ENCODE measurements at places on chromosomes 16 and 17. TPM values are rescaled to one million over a fixed set of nuclear protein-coding genes. Genes with fewer than 3 reads are reported as not detected.

Gene KCNG4
- total RNA-seq: not detected

Gene VPS35
- 154 TPM for total RNA-seq

Gene NGFR
- 11.7 TPM for total RNA-seq

Gene ENPP7
- total RNA-seq: not detected

Gene MYO15B
- total RNA-seq: 108 TPM

Gene GPS1
- total RNA-seq: 37.3 TPM

Gene FBXL16
- total RNA-seq: 0.26 TPM

Gene SLFN14
- 0.48 TPM for total RNA-seq

Gene SLC12A3
- 0.16 TPM for total RNA-seq

Gene PLD6
- total RNA-seq: 2.8 TPM

Gene CACNG4
- total RNA-seq: 4.0 TPM

Gene PCGF2
- 8.2 TPM for total RNA-seq

Gene XAF1
- 90.9 TPM for total RNA-seq

All from urinary bladder (tissue), 4 donors.